Activated CD8-positive, alpha-beta memory T cell treated with anti-CD3 and anti-CD28 coated beads for 24 hours (primary cell): ENCODE measurements at places on chromosomes 11 and 22.

DNA sequence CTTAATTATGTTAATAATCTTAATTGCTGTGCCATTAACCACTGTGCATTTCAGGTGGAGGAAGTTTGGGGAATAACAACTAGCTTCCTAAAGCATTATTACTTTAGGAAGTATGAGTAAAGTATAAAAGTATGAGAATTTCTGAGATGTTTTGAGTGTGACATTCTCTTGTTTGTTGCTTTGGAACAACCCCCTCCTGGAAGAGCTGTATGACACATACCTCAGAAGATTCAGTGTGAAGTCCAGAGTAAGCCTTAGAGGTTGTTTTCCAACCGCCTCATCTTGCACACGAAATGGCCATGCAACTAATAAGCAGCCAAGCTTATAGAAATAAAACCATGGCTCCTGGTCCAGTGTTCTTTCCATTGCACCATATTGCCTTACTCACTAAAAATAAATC is 21.7 kb downstream of the CCDC81 start:
- DNase-seq, result no peak

DNA sequence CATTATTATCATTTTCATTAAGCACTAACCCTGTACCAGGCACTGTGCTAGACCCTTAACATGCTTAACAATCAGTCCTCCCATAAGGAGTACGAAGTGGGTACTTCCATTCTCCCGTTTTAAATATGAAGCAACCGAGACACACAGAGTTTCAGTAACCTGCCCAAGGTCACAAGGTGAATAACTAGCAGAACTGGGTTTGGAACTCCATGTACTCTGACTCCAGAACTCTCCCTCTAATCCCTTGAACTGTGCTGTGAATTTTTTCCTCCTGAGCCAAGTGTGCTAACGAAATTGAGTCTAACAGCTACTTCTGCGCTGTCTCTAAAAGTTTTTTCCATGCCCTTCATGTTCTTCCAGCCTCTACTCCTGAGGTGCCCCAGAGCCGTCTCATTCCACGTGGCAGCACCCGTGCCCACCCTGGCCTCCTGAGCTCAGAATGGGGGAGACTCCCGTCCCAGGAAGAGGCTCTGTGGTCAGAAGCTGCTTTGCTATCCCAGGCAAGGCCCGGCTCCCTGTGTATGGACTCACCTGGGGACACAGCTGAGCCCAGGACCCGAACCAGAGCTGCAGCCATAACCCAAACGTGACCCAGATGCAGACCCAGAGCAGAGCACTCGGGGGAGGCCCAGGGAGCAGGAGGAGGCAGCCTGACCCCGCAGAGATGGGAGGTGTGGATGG is 8.6 kb upstream of the TRIM29 start:
- DNase-seq, result peak; percentile 26

- no peak for DNase-seq
These were observed 89.1 kb upstream of the ARHGAP20 start for GRCh38 chr11:110801328-110801727.

GRCh38 chr11:85826116-85826855 is 15.3 kb upstream of the SYTL2 start:
- DNase-seq, result no peak

- peak; percentile 41 for DNase-seq
These were observed 65.4 kb downstream of the MAPK1 start for GRCh38 chr22:21802056-21802455.

- no peak for DNase-seq
These were observed 125.1 kb downstream of the SERGEF start for GRCh38 chr11:17887779-17888178.

GRCh38 chr11:3981084-3981633 is 113.4 kb upstream of the RRM1 start:
- DNase-seq, result no peak

DNA sequence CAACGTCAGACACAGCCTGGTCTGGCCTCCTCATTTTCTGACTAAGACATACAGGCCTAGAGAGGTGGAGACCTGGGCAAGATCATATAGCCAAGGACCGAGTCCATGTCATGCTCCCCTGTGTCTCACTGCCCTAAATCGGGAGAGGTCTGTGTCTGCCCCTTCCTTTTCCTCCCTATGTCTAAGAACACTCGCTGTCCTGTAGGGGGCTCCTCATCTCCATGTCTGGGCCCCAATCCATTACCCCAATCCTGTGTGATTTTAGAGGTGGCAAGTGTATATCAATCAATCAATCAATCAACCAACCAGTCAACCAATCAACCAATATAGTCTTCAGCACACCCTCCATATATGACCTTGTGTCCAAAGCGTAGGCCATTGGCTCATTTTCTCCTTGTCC is 125.7 kb downstream of the KIRREL3 start:
- DNase-seq, result no peak

DNA sequence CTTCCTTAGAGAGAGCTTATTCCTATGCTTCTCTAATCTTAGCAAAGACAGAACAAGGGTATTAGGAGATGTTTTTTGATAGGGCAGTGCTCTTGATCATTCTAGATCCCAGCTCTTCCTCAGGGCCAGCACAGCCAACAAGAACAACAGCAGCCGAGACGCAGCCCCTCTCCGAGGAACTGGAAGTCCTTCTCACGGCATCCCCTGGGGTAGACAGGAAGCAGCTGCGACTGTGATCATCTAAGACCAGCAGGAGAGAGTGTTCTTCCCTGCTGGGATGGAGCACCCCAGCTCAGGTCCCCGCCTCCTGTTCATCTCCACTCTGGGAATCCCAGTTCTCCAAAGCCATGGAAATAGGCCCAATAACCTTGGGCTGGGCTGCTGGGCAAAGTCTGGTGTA is 29.6 kb downstream of the IRAG1 start:
- no peak for DNase-seq

DNA sequence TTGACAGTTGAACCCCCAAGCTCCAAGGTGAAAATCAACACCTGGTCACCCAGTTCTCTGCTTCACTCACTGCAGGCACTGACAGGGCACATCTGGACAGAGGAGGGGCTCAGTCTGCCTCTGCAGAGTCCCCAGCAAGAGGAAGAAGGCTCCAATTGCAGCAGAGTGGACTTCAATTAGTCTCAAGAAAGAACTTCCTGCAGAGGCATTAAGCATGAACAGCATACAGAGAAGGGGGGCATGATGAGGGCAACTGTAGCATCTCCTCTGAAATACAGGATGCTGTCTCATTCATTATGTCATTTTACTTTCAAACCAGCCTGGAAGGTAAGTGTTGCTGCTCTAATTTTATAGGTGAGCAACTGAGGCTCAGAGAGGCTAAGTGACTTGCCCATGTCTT is 11.1 kb downstream of the GDPD5 start:
- no peak for DNase-seq

DNA sequence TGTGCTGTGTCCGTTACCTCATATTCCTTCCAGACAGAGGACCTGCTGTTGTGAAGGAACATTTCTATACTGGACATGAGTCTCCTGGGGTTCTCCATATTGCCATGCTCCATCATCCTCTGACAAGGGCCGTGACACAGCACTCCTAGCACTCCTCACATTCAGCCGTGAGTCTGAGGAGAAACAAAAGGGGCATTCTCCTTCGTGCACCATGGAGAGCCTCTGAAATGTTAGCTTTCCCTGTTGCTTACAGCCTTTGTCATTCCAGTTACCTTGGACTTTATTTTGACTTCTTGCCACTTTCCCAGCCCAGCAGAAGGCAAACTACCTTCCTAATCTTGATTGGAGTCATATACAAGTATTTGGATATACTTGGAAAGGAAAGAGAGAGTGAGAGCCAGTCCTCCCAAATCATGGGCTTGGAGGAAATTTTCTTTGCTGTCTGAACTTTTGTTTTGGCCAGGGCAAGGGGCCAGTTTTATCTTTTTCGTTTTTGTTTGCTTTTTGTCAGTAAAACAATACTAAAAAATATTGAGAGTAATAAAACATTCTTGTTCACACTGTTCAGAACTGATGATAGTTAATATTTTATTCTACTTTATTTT is 29.1 kb upstream of the TECTA start:
- no peak for DNase-seq

- DNase-seq, result no peak
These were observed 157.8 kb upstream of the DDI1 start for GRCh38 chr11:103878646-103879045.

DNA sequence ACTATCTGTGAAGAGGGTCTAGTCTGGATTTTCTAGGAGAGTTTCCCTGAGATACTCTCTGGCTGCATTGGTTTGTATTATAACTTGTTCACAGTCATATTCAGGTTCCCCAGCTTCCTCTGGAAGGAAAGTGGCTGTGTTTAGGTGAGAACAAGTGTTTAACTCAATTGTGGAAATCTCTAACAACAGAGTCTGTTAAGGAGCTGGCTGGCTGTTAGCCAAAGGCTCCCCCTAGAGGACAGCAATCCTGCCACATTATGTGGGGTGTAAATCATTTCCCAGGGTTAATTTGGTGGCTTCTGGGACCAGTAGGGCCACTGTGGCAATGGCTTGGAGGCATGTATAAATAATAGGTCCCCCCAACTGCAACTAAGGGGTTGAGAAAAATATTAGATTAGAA is 18.4 kb downstream of the MS4A6E start:
- no peak for DNase-seq

- no peak for DNase-seq
These were observed 116.8 kb downstream of the RRAS2 start for GRCh38 chr11:14242187-14242586.

DNA sequence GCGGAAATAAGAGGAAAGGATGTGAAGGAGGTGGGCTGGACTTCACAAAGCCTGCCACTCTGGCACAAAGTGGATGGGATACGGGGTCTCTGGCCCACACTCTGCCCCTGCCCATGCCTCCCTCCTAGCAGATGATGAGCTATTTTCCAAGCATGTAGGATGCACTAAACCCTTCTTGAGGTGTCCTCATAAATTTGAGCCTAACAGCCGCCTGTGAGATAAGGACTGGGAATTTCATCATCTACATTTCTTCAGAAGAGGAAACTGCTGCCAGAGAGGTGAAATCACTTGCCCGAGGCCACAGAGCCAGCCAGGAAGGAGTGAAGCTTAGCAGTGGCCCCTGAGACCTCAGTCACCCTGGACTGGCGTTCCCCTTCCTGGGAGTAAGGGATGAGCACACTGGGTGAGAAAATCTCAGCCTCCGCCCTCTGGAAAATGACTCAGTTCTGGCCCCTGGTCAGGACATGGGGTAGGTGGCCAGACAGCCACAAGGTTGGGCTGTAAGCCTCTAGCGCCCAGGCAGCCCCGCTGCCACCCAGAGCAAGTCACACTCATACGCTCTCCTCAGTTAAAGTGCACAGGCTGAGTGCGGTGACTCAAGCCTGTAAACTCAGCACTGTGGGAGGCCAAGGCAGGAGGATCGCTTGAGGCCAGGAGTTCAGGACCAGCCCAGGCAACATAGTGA is 27.9 kb downstream of the MB start:
- no peak for DNase-seq

DNA sequence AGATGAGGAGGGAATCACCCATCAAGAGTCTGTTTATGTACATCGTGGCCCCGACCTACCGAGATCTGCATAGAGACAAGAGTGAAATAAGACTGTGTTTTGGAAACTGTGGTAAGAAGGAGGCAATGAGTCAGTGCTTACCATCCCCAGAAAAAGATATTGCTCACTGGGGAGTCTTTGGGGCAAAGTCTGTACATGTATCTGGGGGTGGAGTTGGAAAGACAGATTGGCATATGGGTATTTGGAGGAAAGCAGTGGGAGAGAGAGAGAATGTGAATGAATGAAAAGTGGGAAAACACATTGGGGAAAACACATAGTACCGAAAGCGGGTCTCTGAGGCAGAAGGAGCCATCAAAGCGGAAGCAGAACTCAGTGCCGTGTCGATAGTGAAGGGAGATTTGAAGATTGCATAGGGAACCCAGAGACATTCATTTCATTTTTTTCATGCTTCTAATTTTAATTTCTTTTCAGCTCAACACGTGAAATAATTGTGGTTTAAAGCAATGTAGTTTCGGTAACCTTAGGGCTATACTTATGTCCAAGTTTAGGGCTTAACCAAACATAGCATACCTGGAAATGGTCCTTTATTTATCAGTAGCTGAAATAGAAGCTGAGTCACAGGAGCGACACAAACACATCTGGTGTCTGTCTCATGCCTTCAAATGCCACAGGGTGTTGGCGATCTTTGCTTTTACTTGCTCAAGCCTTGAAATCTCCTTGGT is 98.6 kb upstream of the CD44 start:
- DNase-seq, result no peak

- peak; percentile 64 for DNase-seq
These were observed 670 bp downstream of the NEFH start for GRCh38 chr22:29480512-29481264.

DNA sequence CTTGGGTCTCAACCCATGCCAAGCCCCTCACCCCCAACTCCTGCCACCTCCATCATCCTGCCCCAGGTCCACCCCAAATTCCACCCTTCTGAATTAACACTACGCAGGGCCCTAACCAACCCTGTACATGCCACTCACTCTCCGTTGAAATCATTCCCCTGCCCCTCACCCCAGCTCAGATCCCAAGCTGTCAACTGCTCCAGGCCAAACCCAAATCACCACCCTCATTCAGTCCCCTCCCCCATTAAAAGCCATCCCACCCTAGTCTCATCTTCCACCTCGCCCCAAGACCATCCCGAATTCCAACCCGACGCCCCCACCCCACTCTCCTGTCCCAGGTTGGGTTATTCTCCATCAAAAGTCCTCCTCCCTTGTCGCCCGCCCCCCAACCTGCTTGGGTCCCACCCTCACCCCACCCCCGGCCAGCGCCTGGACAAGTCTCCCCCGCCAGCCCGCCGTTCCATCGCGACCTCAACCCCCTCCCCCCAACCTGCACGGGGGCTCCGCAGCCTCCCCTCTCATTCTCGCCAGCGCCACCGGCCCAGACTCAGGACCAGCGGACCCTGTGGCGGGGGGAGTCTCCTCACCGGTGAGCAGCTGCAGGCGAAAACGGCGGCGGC is 466 bp downstream of the FAM168A start:
- no peak for DNase-seq
